GM12864 (cell line): ENCODE measurements at places on chromosomes 2 and 18.

GRCh38 chr2:113992090-113992489 is 102.2 kb downstream of the ACTR3 start:
- no peak for DNase-seq

GRCh38 chr2:9001229-9001628 is 2.3 kb downstream of the MBOAT2 start:
- DNase-seq, result no peak

DNA sequence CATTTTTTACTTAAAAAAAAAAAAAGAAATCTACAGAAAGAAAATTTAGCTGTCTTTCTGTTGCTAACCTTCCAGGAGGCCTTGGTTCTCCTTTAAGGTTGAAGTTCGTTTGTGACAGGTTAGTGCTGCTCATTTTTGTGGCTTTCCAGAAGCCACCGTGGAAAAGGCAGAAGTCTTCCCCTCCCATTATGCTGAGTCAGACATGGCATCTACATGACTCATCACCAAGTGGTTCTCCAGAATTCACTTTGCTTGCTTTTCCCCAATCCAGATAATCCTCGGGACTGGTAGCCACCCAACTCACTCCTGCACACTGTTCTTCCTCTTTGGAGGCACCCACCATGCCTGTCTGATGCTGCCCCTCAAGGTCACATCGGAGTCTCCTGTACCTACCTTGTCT is 228.7 kb downstream of the PIK3C3 start:
- DNase-seq, result no peak

DNA sequence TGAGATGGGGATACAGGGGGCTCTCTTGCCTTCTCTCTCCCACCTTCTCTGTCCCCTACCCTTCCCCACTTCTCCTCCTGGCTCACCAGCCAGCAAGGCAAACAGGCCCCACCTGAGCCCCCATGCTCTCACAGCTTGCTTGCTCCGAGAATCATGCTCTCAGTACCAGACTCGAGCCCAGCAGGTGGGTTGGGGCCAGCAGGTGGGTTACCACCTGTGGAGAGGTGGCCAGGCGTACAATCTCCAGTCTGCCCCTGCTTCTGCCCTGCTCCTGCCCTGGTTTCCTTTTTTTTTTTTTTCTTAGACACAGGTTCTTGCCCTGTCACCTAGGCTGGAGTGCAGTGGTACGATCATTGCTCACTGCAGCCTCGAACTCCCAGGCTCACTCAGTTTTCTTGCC is 214.5 kb downstream of the SH3RF3 start:
- no peak for DNase-seq

GRCh38 chr2:143282684-143283083 is 153.5 kb downstream of the ARHGAP15 start:
- no peak for DNase-seq

DNA sequence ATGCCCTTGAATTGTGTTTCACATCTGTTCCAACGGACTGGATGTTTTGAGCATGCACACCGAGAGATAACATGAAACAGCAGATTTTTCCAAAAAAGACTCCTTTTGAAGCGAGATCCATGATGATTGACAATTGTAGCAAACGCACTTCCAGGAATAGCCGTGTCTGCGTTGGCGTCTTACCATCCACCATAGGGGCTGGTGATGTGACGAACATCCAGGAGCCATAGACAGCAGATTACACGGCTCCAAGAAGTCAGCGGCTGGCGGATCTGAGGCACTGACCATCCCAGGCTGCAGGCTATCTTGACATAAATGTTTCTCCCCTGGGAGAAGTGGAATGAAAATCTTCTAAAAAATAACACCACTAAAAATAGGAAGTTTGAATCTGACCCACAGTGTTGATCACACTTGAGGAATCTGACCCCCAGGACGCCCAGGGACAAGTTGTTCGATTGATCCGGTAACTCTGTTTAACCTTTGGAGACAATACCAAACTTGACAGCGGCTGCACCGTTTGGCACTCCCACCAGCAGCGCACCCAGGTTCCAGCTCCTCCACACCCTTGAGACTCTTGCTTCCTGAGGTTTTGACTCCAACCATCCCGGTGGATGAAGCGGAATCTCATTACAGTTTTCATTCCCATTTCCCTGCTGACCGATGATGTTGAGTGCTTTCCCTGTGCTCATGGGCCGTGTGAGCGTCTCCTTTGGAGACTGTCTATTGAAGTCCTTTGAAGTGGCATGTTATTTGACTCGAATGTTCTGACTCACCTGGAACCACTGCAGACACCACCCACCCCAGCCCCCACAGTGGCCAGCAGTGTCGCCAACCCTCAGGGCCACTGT is 140.0 kb upstream of the GPC1 start:
- no peak for DNase-seq

- no peak for DNase-seq
These were observed 141.2 kb downstream of the LRATD1 start for GRCh38 chr2:14773696-14774095.

- no peak for DNase-seq
These were observed 44.0 kb upstream of the XPO1 start for GRCh38 chr2:61582165-61582564.

DNA sequence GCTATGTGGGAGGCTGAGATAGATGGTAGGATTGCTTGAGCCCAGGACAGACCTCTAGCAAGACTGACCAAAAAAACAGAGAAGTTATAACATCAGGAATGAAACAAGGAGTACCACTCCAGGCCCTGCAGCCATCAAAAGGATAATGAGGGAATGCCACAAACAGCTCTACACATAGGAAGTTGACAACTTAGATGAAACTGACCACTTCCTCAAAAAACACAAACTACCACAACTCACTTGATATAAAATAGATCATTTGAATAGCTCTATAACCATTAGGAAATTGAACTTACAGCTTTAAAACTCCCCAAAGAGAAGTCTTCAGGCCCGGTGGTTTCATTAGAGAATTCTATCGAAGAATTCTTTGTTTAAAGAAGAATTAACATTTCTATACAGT is 12.9 kb upstream of the ESPNL start:
- DNase-seq, result no peak

DNA sequence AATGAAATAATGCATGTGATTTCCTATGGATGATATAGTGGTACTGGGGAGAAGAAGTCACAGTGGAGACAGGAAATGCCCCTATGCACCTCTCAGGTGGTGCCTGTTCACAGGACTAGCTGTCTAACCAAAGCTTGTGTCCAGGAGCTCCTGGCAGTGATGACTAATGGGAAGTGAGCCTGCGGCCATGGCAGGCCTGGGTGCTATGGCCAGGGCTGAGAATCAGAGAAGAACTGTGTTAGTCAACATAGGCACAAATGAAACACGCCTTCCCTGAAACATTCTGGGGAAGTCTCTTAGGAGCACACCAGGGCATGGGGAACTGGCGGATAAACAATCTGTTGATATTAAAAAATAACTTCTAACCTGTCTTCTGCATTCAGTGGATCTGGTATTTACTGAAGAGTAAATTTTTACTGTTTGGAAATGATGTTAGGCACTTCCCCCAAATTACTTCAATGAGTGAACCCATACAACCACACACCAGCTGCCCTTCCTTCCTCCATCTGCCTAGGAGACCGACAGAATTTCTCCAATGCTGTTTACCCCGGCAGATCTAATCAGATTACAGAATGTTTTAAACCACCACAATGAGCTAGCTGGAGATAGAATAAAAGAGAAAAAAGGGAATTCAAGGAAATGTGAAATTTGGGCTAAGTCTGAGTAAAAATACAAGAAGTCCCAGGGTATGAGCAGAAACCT is 67.4 kb downstream of the MEP1B start:
- DNase-seq, result no peak

- no peak for DNase-seq
These were observed 46.9 kb upstream of the CNOT11 start for GRCh38 chr2:101205521-101206479.

GRCh38 chr2:166520604-166521003 is 26.6 kb upstream of the SCN7A start:
- no peak for DNase-seq

DNA sequence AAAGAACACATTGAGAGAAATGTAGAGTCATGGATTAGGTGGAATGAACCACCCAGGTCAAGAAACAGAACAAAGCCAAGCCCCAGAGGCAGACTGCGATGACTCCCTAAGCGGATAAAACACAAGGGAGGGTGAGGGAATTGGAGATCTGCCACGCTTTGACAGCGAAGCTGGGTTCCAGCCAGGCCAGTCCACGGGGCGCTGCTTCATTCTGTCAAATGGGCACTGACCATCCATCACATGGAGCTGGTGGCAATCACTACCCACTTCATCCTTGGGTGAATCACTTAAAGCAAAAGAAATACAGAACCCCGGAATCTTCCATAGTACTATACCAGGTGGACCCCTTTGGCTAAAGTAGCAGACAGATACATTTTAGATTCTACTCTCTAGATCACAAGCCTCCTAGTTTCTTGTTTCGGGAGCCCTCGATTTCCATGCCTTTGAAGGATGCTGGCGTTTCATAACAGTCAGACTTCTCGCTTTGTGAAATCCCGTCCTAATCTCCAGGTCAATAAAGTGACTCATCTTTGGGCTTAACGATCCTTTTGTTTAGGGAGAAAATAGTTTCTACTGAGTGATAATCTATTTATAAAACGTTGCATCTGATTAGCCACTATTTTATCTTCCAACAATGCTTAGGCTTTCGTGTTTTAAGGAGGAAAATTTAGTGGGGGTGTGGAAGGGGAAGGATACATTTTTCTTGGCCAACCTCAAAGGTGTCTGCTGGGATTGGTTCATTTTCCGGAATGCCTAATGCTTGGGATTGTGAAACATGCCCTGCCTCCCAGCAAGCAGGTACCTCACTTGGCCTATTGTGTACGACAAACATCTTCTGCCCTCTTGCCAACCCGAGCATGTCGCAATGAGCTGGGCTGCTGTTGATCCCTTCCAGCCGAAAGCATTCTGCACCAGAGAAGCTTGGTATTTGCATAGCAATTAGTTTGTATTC is 44.1 kb upstream of the HDAC4 start:
- DNase-seq, result no peak

- DNase-seq, result no peak
These were observed 58.2 kb downstream of the GLI2 start for GRCh38 chr2:120793682-120794403.

DNA sequence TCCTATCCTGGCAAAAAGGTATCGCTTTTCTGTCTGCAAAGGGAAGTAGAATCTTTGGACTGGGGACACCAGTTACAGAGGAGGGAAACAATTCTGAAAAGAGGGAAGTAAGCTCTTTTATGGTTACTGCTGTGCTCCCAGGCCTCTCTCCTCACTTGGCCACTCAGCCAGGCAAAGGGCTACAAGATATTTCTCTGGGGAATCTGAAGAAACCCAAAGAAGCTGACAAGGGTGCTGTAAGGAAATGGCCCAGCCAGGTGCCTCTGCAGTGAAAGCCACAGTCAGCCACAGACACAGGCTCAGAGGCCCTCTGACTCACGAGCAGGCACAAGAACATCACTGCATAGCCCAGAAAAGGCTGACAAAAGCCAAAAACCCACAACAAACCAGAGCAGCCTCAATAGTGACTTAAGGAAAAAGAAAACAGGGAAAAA is 5.8 kb downstream of the HDLBP start:
- DNase-seq, result peak; percentile 66

GRCh38 chr18:79637181-79637920 is 42.3 kb upstream of the CTDP1 start:
- no peak for DNase-seq

GRCh38 chr2:17578466-17578928 is 38.0 kb downstream of the VSNL1 start:
- DNase-seq, result peak; percentile 12

GRCh38 chr2:220353897-220354296 is 726.5 kb downstream of the SLC4A3 start:
- DNase-seq, result no peak

DNA sequence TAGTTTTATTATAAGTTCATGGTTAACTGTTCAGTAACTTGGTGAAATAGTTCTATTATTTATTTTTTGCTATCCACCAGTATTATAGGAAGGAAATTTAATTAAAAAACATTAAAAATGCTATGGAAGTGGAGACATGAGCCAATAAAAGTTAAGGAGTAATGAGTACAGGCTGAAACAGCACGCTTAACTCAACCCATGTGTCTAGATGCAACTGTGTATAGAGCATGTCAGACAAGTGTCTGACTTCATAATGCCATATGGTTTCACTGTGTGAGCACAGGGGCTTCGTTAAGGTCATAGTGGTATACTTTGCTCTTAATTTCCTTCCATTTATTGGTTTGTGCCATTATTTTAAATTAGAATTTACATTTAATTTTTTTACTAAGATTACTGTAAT is 566.8 kb upstream of the NRP2 start:
- DNase-seq, result no peak

GRCh38 chr2:8743261-8743660 is 61.4 kb downstream of the ID2 start:
- no peak for DNase-seq

DNA sequence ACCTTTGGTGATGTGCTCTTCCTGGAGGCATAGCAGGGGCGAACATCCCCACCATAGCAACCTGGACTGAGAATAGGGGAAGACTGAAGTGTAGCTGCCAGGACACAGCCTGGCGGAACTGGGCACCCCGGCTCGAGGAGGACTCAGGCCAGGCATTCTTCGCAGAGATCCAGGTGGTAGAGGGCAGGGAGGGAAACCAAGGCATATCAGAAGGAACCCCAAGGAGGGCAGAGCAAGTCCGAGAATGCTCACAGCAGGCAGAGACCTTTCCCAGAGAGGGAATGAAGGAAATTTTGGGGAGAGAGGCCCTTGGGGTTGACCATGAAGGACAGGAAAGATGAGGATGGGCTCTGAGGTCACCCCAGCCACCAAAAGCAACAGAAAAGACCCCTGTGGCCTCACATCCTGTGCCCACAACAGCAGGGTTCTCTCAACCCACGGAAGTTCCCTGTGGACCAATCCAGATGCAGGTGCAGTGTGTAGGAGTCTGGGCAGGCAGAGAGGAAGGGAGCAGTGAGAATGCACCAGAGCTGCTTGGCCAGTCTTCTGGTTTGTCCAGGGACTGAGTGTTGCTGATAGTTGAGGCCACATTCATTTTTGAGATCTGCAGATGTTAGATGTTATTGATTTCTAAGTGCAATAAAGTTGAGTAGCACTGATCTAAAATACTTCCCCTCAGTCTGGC is 136.9 kb downstream of the PXDN start:
- DNase-seq, result no peak

DNA sequence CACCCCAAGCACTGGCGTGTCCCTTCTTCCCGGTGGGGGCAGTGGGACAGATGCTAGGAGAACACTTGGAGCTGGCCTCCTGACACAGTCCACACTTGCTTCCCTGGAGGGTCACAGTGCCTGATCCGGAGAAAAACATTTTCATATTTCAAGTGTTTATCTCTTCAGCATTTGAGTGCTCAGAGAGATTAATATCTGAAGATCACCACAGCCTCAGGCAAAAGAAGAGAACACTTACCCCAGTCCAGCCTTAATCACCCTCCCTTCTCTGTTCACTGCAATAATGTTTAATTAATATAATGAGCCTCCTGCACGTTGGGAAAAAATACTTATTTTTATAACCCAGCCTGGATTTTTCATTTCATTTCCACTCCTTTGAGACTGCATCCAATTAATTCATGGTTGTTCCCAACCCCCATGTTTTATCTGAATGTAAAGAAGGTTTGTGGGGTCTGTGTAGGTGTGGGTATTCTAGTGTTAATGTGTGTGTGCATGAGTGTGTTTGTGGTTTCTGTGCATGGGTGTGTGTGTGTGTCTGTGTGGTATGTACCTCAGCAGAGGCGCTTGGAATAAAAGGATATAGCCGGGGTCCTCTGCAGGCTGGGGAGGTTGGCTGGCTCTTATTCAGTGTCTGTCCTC is 72.1 kb downstream of the NRP2 start:
- DNase-seq, result no peak

- no peak for DNase-seq
These were observed 73.2 kb downstream of the IL1R2 start for GRCh38 chr2:102064679-102065674.
